ENCODE measurements at places on chromosomes 5 and 9. TPM values are rescaled to one million over a fixed set of nuclear protein-coding genes. Genes with fewer than 3 reads are reported as not detected.
A peak's percentile ranks its signal among the peaks of the same experiment; 100 is the strongest.

DNA sequence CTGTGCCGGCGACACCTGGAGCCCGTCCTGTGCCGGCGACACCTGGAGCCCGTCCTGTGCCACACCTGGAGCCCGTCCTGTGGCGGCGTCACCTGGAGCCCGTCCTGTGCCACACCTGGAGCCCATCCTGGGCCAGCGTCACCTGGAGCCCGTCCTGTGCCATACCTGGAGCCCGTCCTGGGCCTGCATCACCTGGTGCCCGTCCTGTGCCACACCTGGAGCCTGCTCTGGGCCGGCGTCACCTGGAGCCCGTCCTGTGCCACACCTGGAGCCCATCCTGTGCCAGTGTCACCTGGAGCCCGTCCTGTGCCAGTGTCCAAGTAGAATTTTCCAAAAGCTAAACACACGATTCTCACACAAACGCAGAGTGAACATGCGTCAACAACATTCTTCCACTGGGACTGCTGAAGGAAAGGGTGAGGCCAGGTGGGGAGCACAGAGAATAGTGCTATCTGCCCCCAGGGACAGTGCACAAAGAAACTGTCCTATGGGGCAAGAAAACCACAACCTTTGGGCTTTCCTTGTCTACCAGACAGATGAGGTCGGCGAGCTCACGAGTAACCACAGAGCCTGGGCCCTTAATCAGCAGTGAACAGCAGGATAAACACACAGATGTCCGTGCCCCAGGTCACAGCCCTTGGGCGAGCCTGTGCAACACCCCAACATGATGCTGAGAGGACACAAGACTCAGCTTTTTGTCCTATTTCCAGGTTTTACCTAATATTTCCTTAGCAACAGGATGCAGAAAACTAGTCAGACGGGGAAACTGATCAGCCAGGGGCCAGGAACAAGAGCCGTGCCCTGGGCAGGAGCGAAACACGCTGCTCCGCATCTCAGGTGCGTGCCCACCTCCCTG, 7.9 kb downstream of the QSOX2 start:
- H3K27ac ChIP-seq, result no peak overlapping the region
- no peaks in the 10 kb centered on the region for H3K4me1 ChIP-seq
- H3K4me3 ChIP-seq, result no peak overlapping the region

GRCh38 chr9:70553707-70554673, 139.5 kb upstream of the KLF9 start:
- peak; percentile 30 for DNase-seq
- H3K4me1 ChIP-seq, result peaks cover 6% of the 10 kb centered on the region
- H3K27ac ChIP-seq, result no peak overlapping the region
- H3K4me3 ChIP-seq, result no peak overlapping the region
- H3K36me3 ChIP-seq, result no peaks in the 10 kb centered on the region

GRCh38 chr5:133412661-133413060, 199.7 kb downstream of the FSTL4 start:
- H3K4me3 ChIP-seq, result no peak overlapping the region
- no peaks in the 10 kb centered on the region for H3K4me1 ChIP-seq
- no peak overlapping the region for H3K27ac ChIP-seq
- no peaks in the 10 kb centered on the region for H3K36me3 ChIP-seq
- peaks cover 13% of the 10 kb centered on the region for H3K27me3 ChIP-seq
- DNase-seq, result no peak

GRCh38 chr9:23361096-23361495, 464.9 kb downstream of the ELAVL2 start:
- no peak overlapping the region for H3K4me3 ChIP-seq
- no peak for DNase-seq
- H3K4me1 ChIP-seq, result no peaks in the 10 kb centered on the region
- H3K36me3 ChIP-seq, result no peaks in the 10 kb centered on the region
- H3K27me3 ChIP-seq, result no peaks in the 10 kb centered on the region
- no peak overlapping the region for H3K27ac ChIP-seq

GRCh38 chr5:35828082-35828598, 28.6 kb upstream of the IL7R start:
- no peaks in the 10 kb centered on the region for H3K36me3 ChIP-seq
- DNase-seq, result no peak
- no peak overlapping the region for H3K27ac ChIP-seq
- H3K27me3 ChIP-seq, result peaks cover 1% of the 10 kb centered on the region

DNA sequence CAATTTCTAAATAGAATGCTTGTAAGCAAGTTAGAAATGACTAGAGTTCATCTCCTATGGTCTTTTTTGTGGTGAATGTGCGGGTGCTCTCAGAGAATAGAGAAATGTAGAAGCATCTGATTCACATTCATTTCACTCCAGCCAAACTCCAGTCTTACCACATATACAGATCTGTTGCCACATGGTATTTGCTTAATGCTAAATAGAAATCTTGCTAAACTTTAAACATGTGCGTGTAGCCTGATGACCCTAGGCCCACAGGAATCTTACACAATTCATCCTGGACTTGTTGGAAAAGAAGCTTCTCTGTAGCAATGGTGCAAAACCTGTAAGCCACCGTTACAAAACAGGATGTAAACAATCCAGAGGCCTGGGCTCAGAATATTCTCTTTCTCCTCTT, 135.2 kb downstream of the PCSK1 start:
- DNase-seq, result peak; percentile 100
- no peak overlapping the region for H3K4me3 ChIP-seq
- peaks cover 7% of the 10 kb centered on the region for H3K4me1 ChIP-seq
- H3K27me3 ChIP-seq, result no peaks in the 10 kb centered on the region
- H3K27ac ChIP-seq, result peak overlapping the region; percentile 93
- H3K36me3 ChIP-seq, result no peaks in the 10 kb centered on the region

- no peaks in the 10 kb centered on the region for H3K27me3 ChIP-seq
- no peak overlapping the region for H3K27ac ChIP-seq
- DNase-seq, result no peak
- no peak overlapping the region for H3K4me3 ChIP-seq
These were observed 87.8 kb upstream of the SPRY4 start for GRCh38 chr5:142412581-142412980.

Gene NRG2
- 0.18 TPM for total RNA-seq

Gene PFN3
- not detected for total RNA-seq

Gene RANBP17
- 29.7 TPM for total RNA-seq

Data from IMR-90 (cell line).